ENCODE measurements at places on chromosomes 7 and 10.
A peak's percentile ranks its signal among the peaks of the same experiment; 100 is the strongest.

DNA sequence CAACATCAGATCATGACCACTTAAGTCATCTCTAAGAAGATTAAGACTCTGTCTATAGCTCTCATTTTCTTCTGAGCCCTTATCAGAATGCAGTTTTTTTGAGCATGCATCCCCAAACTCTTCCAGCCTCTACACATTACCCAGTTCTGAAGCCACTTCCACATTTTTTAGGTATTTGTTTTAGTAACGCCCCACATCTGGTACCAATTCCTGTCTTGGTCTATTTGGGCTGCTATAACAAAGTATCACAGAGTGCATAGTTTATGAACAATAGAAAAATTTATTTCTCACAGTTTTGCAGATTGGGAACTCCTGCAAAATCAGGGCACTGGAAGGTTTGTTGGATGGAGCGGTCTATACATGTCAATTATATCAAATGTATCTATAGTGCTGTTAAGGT lies 107.7 kb upstream of the KCND2 start:
- DNase-seq = no peak

DNA sequence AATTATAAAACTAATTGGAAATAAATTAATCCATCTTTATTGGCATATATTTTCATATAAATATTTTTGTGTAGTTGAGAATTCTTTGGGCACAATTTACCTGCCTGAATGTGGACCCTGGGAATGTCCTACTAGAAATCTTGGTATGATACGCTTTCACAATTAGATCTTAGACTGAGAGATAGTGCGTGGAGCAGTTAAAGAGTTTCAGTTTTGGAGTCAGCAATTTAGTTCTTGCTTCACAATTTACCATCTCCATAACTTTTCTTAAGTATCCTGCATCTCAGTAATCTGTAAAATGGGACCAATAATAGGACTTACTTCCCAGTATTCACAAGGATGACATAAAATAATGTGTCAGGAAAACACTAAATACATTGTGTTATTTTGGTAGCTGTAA lies 2.0 kb downstream of the MTPN start:
- DNase-seq = no peak

GRCh38 chr10:48606530-48607355 lies 1.9 kb upstream of the ARHGAP22 start:
- peak; percentile 58 for DNase-seq

GRCh38 chr7:36309716-36310115 lies 79.9 kb upstream of the ANLN start:
- no peak for DNase-seq

DNA sequence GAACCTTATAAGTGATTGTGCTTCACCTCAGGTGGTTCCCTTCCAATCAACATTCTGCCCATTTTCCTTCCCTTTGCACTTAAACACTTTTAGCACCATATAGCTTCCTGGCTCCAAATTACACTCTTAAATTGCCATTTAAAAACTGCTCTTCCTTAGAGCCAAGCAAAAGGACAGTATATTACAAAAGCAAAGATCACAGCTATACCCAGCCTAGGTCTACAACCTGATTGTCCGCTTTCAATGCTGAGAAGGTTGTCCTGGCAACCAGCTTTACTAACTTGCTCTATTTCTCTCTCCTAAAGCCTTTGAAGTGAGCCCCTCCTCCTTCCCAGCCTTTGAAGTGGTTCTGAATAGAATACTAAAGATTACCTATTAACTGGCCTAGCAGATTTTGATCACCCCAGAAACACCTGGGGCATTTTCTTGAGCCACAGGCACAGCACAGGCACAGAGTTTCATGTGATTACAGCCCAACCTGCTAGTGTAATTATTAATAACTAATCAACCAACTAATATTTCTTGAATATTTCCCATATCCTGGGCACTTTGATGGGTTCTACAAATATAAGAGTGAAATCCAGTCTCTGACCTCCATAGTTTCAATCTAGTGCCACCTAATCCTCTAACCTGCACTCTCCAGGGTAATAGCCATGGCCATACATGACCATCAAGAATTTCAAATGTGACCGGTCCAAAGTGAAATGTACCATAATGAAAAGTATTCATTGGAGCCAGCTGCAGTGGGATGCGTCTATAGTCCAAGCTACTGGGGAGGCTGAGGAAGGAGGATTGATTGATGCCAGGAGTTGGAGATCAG lies 63.6 kb upstream of the TRIM24 start:
- DNase-seq = no peak

DNA sequence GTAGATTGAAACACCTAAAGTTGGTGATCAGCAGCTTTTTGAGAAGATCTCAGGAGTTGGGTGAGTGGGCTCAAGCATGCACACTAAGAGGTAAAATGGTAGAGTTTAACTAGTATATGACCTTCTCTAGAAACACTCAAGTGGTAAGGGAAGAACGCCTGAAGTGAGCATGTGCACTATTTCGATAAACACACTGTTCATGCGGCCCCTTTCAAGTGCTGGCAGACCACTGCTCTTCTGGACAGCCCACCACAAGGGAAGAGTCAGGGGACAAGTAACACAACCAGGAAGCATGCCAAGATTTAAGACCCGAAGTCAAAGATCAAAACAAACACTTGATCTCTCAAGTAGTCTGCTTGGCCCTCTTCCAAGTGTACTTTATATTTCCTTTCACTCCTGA lies 519.5 kb upstream of the ZWINT start:
- no peak for DNase-seq

DNA sequence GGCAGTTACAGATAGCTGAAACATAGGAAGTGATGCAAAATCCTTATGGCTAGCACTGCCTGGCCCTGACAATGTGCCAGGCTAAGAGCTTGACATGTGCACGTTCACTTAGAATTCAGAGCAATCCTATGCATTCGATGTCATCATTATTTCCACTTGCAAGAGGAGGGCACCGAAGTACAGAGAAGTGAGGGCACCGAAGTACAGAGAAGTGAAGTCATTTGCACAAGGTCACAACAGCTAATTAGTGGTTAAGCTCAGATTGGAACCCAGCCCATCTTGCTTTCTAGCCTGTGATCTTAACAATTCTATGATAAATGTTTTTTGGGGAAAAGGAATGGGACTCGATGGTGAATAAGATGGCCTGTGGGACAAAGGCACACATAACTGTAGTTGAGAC lies 73.4 kb downstream of the ARHGAP22 start:
- no peak for DNase-seq

DNA sequence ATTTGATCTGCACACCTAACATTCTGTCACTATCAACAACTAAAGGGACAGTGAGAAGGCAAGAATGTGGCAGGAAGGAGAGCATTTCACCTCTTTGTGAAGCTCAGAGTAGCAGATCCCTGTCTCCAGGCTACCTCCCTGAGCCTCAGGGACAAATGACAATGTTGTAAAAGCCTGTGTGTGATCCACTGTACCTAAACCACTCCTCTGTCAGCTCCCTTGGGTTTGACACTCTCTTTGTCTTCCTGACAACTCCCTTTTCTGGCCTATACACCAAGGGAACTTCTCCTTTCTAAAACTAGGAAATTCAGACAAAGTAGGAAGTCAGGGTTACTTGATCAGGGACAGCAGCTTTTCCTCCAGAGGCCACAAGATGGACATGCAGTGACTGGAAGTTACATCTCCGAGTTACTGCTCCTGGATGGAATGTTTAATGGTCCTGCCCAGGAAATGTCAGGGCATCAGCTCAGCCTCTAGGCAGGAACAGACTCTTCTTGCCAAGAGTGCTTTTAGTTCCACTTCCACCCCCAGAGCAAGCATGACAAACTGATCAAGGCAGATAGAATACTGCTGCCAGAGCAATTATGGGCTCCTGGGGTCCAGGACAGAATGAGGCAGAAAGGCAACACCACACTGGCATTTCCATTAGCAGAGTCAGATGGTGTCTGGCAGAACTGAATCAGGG lies 1014.5 kb upstream of the LRRTM3 start:
- no peak for DNase-seq

GRCh38 chr7:94297397-94297838 lies 97.3 kb upstream of the COL1A2 start:
- peak; percentile 38 for DNase-seq

GRCh38 chr7:27633062-27633461 lies 29.6 kb downstream of the HIBADH start:
- no peak for DNase-seq

GRCh38 chr10:95798096-95798855 lies 42.3 kb downstream of the ENTPD1 start:
- DNase-seq = no peak

DNA sequence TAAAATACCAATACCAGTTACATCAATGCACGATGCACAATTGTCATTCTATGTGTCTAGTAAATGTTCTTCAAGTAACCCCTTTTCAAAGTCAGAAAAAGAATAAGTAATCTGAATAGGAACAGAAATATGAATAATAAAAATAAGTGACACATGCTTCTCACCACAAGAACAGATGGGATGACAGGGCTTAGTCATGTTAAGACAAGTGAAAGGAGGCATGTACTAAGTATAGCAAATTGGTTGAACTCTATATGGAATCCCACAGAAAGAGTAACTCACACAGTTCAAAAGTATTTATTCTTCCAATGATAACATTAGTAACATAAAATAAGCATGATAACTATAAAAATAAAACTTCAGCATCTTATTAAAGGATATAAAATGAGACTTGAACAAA lies 100.9 kb upstream of the TAS2R16 start:
- DNase-seq = no peak

DNA sequence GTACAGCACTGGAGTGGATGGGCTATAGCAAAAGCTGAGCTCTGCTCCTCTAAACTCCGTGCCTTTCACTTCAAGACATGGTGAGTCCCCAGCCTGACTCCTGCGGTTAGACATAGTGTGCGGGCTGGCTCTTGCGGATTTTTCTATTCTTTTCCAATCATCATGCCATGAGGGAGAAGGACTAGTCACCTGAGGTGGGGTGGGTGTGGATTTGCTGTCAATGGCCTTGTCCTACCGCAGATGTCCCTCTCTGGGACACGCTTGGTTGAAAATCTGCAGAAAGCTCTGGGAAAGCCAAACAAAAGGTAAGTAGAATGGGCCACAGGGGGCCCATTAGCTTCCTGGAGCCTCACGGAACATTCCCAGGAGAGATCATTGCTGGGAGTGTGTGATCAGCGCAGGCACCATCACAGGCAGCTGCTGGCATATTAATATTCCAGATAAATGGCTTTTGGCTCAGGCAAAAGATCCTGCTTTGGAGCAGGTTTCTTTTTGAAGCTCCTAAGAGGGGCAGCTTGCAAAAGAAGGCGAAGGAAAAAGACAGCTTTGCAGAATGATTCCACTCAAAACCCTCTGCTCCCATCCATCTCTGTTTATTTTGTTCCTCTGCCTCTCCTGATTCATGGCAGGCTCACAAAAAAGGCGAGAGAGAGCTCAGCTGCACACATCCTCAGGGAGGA lies 509.0 kb upstream of the ZMIZ1 start:
- DNase-seq = no peak

DNA sequence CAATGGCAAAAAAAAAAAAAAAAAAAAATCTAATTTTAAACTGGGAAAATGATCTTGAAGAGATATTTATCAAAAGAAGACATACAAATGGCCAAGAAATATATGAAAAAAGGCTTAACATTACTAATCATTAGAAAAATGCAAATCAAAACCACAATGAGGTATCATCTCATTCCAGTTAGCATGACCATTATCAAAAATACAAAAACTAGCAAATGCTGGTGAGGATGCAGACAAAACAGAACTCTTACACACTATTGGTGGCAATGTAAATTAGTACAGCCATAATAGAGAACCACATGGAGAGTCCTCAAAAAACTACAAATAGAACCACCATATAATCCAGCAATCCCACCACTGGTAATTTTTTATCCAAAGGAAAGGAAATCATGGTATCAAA lies 489.6 kb downstream of the TNS3 start:
- no peak for DNase-seq

DNA sequence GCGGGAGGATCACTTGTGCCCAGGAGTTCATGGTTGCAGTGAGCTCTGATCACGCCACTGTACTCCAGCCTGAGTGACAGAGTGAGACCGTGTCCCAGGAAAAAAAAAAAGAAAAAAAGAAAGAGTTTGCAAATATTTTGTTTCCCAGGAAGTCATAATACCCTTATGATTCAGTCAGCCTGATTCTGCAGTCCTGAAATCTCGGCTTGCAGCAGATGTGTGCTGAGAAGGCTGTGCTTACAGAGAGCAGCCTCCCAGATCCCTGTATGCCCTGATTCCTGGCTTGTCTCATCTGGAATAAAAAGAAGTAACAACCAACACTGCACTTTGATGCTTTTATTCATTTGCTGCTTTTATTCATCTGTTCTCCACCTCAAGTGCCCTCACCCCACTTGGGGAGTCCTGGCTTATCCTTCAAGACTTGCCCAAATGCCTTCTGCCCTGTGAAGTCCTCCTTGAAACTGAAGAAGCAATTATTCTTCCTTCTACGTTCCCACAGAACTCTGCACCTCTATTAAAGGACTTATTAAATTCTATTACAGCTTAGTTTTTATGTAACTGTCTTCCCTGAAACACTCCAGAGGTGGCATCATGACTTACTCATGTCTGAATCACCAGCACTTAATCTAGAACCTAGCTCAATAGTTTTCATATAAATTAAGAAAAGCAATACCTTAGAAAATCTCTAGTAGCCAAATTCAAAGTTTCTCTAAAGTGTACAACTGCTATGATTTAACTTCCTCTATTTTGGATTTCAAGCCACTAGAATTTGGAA lies 27.7 kb upstream of the BPGM start:
- DNase-seq = peak; percentile 33

DNA sequence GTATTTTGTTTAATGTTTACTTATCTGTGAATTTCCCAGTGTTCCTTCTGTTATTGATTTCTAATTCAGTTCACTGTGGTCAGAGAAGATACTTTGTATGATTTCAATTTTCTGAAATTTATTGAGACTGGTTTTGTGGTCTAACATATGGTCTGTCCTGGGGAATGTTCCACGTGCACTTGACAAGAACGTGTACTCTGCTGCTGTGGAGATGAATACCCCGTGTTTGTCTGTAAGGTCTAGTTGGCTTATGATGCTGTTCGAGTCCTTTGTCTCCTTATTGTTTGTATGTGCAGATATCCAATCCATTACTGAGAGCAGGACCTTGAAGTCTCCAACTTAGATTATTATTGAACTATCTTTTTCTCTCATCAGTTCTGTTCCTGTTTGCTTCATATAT lies 371.5 kb upstream of the MYO3A start:
- DNase-seq = no peak

All from RWPE1 (cell line).